ENCODE measurements at places on chromosomes 7 and 10. TPM values are rescaled to one million over a fixed set of nuclear protein-coding genes. Genes with fewer than 3 reads are reported as not detected.

CACUL1 gene
- 28.9 TPM for total RNA-seq

SEMA3A gene
- 5.0 TPM for total RNA-seq

DEPP1 gene
- 0.53 TPM for total RNA-seq

SLC16A9 gene
- 0.24 TPM for total RNA-seq

DNA sequence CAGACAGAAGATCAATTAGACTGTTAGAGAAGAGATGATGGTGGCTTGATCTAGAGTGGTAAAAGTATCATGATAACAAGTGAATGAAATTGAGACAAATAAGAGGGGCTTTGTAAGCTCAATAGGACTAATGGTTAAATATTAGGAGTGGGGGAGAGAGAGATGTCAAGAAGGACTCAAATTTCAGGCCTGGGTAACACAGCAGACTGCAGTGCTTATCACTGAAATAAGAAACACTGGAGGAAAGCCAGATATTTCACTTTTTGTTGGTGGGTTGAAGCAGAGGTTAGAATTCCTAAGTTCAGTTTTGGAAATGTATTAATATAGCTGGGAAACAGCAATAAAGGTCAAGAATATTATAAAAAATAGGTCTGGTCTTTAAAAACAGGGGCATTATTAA, 74.6 kb downstream of the ORC5 start:
- H3K36me3 ChIP-seq = peaks cover 22% of the 10 kb centered on the region
- no peaks in the 10 kb centered on the region for H3K27me3 ChIP-seq
- no peak overlapping the region for H3K4me3 ChIP-seq
- no peak overlapping the region for H3K27ac ChIP-seq
- peaks cover 4% of the 10 kb centered on the region for H3K4me1 ChIP-seq

GRCh38 chr10:59077855-59078254, 98.6 kb upstream of the PHYHIPL start:
- no peak overlapping the region for H3K27ac ChIP-seq
- no peak for DNase-seq
- no peaks in the 10 kb centered on the region for H3K27me3 ChIP-seq
- no peaks in the 10 kb centered on the region for H3K4me1 ChIP-seq
- no peaks in the 10 kb centered on the region for H3K36me3 ChIP-seq
- H3K4me3 ChIP-seq = no peak overlapping the region

DNA sequence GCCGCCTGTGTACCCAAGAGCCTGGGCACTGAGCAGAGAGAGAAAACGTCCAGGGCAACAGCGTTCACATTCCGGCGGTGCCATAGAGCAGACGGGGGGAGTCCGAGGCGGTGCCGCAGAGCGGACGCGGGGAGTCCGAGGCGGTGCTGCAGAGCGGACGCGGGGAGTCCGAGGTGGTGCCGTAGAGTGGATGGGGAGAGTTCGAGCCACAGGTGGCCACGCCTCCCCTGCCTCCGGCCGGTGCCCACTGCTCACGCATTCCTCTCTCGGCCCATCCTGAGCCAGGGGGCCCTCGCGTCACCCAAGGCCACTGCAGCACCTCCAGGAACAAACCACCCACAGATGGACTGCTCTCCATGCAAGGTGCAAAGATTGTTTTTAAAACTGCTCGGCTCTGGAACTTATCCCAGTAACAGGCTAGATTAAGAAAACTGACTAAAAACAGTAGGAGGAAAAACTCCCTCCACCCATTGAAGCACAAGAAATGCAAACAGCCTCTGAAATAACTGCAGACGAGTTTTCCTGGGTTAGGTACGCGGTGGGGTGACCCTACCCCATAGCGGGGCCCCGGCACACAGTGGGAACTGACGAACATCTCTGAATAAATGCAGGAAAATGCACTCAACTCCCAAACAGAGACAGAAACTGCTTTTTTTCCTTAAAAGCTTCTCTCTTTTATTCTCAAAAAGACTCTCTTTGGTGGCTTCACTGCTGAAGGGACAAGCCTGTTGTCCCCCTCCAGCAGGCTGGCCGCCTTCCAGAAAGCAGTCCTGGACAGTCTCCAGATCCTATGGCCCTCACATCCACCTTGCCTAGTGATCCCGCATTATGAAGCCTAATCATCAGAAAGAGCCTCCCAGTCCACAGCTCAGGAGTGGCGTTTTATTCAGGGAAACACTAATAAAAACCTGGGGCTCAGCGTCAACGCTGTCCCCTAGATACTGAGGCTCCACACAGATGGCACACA, 55.9 kb downstream of the DIP2C start:
- no peak overlapping the region for H3K4me3 ChIP-seq
- no peak overlapping the region for H3K27ac ChIP-seq
- H3K4me1 ChIP-seq = peaks cover 7% of the 10 kb centered on the region
- peaks cover 17% of the 10 kb centered on the region for H3K27me3 ChIP-seq
- no peak for DNase-seq

DNA sequence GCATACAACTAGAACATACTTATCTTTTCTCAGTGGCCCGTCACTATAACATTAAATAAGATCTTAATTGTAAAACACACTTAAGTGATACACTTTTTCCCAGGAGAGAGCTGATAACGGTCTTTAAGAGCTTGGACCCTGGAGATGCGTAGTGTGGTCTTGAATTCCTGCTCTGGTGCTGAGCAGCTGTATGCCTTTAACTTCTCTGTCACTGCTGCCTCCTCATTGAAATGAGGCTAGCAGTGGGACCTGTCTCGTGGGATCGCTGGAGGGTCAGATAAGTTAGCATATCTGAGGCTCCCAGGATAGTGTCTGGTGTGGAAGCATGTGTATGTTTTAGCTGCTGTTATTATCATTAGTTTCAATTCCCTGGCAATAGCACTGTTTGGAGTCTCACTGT, 194.9 kb downstream of the SDK1 start:
- no peaks in the 10 kb centered on the region for H3K4me1 ChIP-seq
- H3K27ac ChIP-seq = no peak overlapping the region
- H3K36me3 ChIP-seq = peaks cover 5% of the 10 kb centered on the region
- peaks cover 26% of the 10 kb centered on the region for H3K27me3 ChIP-seq

DNA sequence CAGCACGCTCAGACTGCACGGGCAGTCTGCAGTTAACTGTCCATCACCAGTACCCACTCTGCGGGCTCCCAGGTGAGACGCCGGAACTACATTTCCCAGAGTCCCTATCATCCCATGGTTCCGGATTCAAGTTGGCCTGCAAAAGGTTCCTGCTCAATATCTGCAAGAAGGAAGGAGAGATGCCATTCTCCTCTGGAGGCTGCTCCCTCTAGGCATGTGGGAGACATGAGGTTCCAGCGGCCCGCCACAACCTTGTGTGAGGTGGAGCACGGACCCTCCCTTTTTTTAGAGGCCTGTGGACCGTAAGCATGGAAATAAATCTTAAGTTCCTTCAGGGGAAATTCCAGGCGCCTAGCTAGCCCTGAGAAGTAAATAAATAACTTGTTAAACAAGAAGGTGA, 29.7 kb downstream of the NUP42 start:
- no peak overlapping the region for H3K27ac ChIP-seq
- H3K4me3 ChIP-seq = no peak overlapping the region
- H3K4me1 ChIP-seq = no peaks in the 10 kb centered on the region
- H3K27me3 ChIP-seq = peaks cover 21% of the 10 kb centered on the region
- H3K36me3 ChIP-seq = no peaks in the 10 kb centered on the region

DNA sequence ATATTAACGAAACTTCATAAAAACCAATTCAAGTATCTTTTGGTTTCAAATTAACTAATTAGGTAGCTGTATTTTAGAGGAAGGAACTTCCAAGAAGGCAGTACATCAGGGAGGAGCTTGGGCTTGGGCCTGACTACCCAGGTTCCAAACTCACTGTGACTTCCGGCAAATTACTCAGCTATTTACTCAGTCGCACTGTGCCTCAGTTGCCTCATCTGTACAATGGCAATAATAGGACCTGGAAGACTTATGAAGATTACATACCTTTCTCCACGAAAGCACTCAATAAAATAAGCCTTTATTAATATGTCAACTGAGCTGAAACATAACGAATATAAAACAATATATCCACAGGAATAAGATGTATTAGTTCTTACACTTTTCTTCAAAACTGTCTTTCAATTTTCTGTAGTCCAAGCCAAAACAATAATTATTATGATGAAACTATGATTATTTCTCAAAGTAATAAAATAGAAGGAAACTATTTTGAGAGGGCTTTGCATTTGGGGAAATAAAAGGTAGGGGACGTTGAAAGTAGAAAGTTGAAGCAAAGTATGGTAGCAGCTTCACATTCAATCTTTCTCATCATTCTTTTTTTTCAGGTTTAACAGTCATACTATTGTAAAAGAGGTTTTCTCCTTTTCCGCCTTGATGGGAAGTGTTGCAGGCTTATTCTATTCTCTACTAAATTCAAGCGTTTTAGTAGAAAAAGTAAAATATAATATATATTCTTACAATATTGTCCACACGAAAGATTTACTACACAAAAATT, 10.5 kb upstream of the EBLN1 start:
- H3K27me3 ChIP-seq = peaks cover 28% of the 10 kb centered on the region
- H3K4me1 ChIP-seq = peaks cover 19% of the 10 kb centered on the region
- no peaks in the 10 kb centered on the region for H3K36me3 ChIP-seq
- peak overlapping the region; percentile 87 for H3K4me3 ChIP-seq
- no peak for DNase-seq

GRCh38 chr7:131254211-131254610, 73.5 kb upstream of the MKLN1 start:
- peaks cover 21% of the 10 kb centered on the region for H3K27me3 ChIP-seq
- peaks cover 20% of the 10 kb centered on the region for H3K36me3 ChIP-seq
- H3K27ac ChIP-seq = no peak overlapping the region
- no peaks in the 10 kb centered on the region for H3K4me1 ChIP-seq
- H3K4me3 ChIP-seq = no peak overlapping the region
- no peak for DNase-seq

- H3K4me3 ChIP-seq = no peak overlapping the region
- H3K36me3 ChIP-seq = peaks cover 18% of the 10 kb centered on the region
- DNase-seq = no peak
Measured at GRCh38 chr10:54124209-54124885, 676.7 kb downstream of the PCDH15 start.

DNA sequence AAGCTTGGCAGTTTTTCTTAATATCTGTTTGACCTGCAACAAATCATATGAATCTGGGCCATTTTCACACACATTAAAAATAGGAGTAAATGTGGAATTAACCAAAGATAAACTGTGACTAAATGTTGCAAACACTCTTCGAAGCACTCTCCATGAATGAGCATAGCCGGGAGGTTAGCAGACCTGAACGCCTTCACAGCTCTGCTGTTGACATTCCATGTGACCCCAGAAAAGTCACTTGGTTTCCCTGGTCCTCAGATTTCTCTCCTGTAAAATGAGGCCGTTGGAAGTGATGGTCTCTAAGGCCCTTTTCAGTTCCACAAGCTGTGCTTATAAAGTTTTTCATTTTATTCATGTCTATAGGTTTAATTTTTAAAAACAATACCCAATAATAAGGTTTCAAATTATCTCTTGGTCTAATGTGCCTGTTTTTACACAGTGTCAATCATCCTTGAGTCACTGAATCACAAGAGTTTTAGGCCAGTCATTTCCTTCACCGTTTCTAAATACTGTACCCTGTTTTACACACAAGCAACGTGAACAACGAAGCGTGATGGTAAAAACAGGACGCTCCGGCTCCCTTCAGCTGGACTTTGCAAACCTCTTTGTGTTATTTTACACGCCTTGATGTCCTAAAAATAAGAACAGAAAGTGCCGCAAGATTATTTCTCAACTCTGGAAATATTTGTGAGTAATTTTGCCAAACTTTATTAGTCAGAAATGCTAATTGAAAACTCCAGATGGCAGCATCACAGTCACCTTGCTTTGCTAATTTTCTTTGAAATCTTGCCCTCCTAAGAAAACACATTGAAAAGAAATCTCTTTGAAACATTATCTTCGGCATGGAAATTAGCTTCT, 38.6 kb upstream of the MET start:
- H3K4me1 ChIP-seq = no peaks in the 10 kb centered on the region
- no peak for DNase-seq
- no peak overlapping the region for H3K4me3 ChIP-seq
- H3K27ac ChIP-seq = no peak overlapping the region
- H3K27me3 ChIP-seq = peaks cover 5% of the 10 kb centered on the region

GRCh38 chr7:155130493-155130892, 60.4 kb downstream of the HTR5A start:
- no peak overlapping the region for H3K4me3 ChIP-seq
- no peaks in the 10 kb centered on the region for H3K4me1 ChIP-seq
- no peak for DNase-seq
- peaks cover 11% of the 10 kb centered on the region for H3K27me3 ChIP-seq

DNA sequence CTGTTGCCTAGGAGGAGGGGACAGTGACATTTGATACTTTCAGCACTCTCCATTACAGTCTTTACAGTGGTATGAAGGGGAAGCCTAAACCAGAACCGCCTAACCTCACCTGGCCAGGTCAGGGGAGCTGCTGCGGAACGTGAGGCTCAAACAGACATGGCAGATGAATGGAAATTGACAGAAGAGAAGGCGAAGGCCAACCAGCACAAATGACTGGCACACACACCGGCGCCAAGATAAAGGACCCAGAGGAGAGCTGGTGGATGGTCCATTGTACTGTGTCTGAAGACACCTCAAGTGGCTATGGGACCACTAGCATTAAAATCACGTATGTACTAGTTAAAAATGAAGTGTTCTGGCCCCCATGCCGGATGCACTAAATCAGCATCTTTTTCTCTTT, 53.0 kb downstream of the JCAD start:
- no peak overlapping the region for H3K4me3 ChIP-seq
- peaks cover 34% of the 10 kb centered on the region for H3K27me3 ChIP-seq
- DNase-seq = no peak
- no peak overlapping the region for H3K27ac ChIP-seq
- no peaks in the 10 kb centered on the region for H3K36me3 ChIP-seq

DNA sequence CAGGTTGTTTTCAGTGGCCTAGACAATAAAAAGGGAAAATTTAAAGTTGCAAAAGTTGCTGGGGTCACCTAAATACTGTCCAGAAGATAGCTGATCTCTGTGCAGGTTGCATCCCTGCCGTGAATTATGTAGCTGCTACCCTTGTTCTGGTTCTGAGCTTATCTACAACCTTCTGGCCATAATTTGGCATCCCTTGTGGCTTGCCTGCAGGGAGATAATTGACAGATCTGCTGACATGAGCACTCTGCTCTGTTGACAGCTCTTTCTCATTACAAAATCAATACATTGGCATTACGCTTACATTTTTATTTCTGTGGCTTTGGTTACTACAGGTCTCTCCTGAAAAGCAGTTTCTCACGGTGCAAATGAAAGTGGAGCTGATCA, 29.3 kb upstream of the HECTD2 start:
- no peak for DNase-seq
- H3K27ac ChIP-seq = no peak overlapping the region
- peaks cover 19% of the 10 kb centered on the region for H3K27me3 ChIP-seq
- no peak overlapping the region for H3K4me3 ChIP-seq
- H3K36me3 ChIP-seq = peaks cover 5% of the 10 kb centered on the region

All from natural killer cell treated with Interleukin-12 subunit alpha and Interleukin-12 subunit beta and Interleukin-15 and Interleukin-18, amount 100 ng/mL, for 72 hours (primary cell).